ENCODE measurements at places on chromosomes 3 and 15. TPM values are rescaled to one million over a fixed set of nuclear protein-coding genes. Genes with fewer than 3 reads are reported as not detected.

Gene RGMA
- total RNA-seq, result 0.33 TPM

DNA sequence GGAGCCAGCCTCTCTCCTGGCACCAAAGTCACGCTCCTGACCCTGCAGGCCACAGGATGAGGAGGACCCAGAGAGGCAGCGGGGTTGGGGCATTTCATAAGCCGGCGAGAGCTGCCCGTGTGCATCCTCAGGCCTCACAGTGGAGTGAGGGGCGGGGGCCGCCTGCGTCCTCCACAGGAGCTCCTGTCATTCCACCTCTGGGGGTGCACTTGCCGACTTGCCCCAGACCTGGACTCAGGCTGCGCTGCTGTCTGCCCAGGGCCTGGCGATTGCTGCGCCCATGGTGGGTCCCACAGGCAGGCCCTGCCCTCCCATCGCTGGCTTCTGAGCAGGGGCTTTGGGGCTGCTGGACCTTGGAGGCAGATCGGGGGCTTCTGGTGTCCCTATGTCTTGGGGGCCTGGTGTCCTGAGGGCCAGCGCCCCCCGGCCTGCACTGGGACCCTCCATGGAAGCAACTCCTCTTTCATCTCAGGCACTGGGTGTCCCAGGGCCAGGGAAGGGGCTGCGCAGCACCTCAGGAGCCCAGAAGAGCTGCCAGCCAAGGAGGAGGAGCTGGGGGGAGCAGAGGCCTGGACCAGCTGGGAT is 184.0 kb downstream of the GOLGA6L6 start:
- peak; percentile 59 for DNase-seq

- no peak for DNase-seq
Observed at GRCh38 chr3:129795186-129796010, 98.1 kb downstream of the TMCC1 start.

- no peak for DNase-seq
Observed at GRCh38 chr3:114394551-114394950, 100.7 kb downstream of the TIGIT start.

Gene SLC22A13
- 0.50 TPM for total RNA-seq

- no peak for DNase-seq
Observed at GRCh38 chr3:80357761-80358160, 590.0 kb upstream of the ROBO1 start.

Gene CPLX3
- not detected for total RNA-seq

- DNase-seq, result no peak
Observed at GRCh38 chr3:156472150-156472549, 82.8 kb downstream of the SSR3 start.

- no peak for DNase-seq
Observed at GRCh38 chr3:13364602-13365271, 55.4 kb downstream of the NUP210 start.

DNA sequence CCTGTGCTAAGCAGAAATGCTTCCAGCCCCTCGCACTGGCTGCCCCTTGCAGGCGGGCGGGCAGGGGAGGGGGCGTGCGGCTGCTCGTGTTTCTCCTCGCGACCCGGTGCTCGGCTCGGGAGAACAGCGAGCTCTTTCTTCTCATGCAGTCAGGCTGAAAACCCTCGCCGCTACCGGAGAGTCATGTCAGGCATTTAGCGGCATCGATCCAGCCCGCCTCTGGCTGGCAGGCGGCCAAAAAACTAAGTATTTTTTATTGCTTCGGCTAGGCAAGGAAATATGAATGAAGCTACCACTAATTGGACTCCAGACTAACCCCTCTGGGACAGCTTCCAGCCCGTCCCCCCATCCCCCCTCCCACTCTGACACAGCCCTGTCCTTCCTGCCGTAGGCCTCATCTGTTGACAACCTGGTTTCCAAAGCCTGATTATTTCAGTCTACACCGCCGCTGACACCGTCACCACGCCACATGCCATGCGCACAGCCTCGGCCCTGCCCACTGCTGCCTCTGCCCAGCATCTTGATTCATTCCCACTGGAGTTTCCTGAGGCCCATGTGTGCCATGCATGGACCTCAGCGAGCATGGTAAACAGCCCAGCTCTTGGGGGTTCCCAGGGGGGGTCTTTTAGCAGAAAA is 35.3 kb downstream of the TLE3 start:
- DNase-seq, result peak; percentile 66

Gene ADCY5
- total RNA-seq, result 3.8 TPM

Gene CD276
- 20.5 TPM for total RNA-seq

Gene PLS1
- 14.2 TPM for total RNA-seq

Gene DNAH12
- total RNA-seq, result 0.20 TPM

- DNase-seq, result no peak
Observed at GRCh38 chr3:138132239-138132638, at the start of gene A4GNT. TSS of gene A4GNT (minus strand) at chr3:138132390. CDS start at chr3:138131256, 1,134 bp downstream.

- DNase-seq, result no peak
Observed at GRCh38 chr15:73540161-73540560, 93.0 kb downstream of the NPTN start.

DNA sequence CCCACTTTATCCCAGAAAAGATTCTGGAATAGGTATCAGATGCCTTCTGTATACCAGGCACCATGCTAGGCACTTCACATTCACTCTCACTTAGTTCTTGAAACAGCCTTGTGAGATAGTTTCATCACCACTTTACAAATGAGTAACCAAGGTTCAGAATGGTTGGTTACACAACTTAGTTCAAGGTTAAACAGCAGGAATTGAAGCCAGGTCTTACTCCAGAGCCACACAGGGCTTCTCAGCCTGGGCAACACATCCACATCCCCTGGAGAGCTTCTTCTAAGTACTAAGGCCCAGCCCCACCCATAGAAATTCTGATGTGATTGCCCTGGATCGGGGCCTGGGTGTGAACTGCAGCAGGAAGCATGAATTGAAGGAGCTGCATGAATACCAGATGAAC is 18.6 kb downstream of the WHAMM start:
- no peak for DNase-seq

DNA sequence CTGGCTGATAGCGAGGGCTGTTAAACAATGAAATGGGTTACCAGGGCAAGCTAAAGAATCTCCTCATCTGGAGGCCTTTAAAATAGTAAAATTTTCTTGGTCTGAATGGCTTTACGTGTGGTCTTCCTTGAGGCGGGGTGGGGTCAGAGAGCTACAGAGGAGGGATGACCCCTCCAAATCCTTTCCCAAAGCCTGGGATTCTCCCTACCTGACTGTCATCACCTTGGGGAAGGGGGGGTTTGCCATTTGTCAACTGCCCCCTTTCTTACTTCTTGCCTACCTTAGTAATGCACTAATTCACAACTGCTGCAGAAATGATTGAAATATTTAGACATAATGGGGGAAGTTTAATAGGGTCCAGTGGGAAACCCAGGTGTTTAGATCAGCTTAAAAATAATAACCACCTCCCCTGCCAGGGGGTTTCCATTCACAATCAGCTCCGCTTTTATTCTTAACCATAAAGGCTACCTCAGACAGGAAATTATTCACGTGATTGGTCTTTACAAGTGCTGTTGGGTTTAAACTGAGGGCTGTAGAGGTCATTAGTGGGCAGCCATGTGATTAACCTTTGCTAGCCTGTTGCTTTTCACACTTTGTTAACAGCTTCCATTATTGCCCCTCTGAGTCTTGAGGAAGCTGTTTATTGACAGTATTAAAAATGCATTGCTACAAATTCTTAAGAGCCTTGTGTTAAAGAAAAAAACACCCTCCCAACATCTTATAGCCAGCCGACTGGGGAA is 276.5 kb upstream of the ATP11B start:
- DNase-seq, result no peak

DNA sequence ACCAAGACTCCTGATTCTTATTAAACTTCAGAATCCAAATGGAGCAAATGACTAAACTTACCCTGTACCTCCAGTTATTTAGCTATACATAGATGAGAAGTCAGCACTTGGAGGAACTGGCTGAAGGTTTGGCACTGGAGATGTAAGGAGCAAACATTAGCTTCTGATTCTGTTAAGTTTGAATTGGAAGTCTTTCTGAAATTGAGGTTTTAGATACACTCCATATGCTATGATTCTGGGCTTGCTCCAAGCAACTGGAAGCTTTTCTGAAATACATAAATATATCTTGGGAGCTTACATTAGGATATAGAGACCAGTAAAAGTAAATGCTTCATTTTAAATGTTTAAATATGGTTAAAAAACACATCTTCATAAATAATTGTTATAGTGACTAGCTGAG is 333.7 kb downstream of the EPHA3 start:
- no peak for DNase-seq

Gene TMC3
- not detected for total RNA-seq

Gene ZPLD1
- not detected for total RNA-seq

DNA sequence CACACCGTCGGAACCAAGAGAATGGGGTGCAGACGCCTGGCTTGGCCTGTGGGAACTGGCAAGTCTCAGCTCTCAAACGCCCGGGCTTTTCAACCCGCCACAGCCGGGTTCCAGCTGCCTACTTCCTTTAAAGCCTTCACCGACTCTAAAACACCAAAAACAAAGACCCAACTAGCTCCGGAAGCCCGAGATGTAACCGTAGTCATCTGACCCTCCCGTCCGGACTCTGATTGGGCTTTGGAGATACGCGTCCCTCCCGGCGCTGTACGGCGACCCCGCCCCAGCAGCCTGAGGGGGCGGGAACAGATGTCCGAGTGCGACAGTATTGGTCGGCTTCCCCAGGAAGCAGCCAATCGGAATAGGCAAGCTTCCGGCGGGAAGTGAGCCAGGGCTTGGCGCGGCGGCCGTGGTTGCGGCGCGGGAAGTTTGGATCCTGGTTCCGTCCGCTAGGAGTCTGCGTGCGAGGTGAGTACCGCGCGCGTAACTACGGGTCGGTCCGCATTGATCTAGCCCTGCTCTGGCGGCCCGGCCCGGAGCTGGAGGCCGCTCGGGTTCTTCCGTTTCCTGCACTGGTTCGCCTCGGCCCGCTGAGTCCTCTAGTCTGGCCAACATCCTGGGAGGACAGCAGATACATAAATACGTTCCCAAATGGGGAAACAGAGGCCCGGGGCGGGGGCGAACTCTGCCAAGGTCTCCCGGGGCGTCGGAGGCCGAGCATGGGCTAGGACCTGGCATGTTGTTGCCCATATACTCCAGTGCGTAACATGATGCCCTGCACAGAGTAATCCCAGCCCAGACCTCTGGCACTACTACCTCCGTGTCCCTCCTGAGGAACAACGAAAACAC is at the start of gene BLM:
Gene BLM (plus strand): TSS at position 371 of the 846 bp plus-strand sequence. CDS start 30,047 bp downstream, outside the sequence.
- DNase-seq, result peak; percentile 97

GRCh38 chr3:146142757-146143156 is 18.2 kb downstream of the PLOD2 start:
- DNase-seq, result no peak

GRCh38 chr15:101027920-101028319 is 108.8 kb downstream of the LRRK1 start:
- DNase-seq, result peak; percentile 31

DNA sequence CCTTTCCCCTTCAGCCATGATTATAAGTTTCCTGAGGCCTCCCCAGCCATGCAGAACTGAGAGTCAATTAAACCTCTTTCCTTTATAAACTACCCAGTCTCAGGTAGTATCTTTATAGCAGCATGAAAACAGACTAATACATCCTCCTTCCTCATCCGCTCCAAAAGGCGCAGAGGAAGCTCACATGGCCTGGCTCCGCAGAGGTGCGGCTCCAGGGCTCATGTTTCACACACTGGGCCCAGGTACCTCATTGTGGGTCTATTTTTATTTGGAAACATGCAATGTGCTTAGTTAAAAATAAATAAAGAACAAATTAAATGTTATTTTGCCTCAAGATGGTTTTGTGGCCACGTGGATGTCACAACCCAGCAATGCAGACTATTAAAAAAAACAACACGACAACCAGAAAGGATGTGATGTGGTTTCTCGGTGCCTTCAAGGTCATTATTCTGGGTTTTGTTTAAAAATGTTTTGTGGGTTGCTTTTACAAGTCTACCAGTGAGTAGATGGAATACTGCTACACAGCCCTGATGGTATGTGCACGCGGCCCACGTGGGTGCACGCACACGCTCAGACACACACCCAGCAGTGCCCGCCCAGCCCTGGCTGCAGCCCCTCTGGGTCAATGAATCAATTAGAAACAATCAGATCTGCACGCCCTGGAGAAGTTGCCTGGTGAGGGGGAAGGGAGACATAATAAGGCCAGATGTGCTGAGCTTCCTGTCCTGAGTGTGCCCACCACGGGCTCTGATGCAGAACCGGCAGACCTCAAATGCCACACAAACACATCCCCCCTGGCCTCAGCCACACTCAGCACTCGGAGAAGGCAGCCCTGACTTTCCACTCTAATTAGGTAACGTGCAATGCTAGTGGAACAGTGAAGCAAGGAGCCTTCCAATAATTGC is 140.1 kb downstream of the ADAMTS17 start:
- peak; percentile 40 for DNase-seq

Gene CHDH
- total RNA-seq, result 44.7 TPM

DNA sequence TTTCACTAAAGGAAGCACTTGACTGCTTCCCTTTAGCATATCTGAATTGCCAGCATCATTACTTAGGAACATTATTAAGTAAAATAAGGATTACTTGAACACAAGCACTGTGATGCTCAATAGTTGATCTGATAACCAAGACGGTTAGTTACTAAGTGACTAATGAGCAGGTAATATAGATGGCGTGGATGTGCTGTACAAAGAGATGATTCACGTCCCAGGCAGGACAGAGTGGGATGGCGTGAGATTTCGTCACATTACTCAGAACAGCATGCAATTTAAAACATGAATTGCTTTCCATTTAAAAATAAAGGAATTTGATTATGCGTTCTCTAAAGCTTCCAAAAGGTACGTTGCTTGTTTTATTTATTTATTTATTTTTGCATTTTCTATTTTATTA is 240.0 kb upstream of the ARHGEF26 start:
- DNase-seq, result no peak

GRCh38 chr3:169998668-169999131 is 32.1 kb downstream of the SEC62 start:
- DNase-seq, result no peak

- no peak for DNase-seq
Observed at GRCh38 chr15:57160823-57161560, 215.3 kb upstream of the CGNL1 start.

GRCh38 chr3:126098391-126098858 is 14.5 kb upstream of the SLC41A3 start:
- DNase-seq, result no peak

Gene SLC28A2
- total RNA-seq, result 0.15 TPM

Gene CHRFAM7A
- 0.38 TPM for total RNA-seq

Gene COL6A5
- total RNA-seq, result not detected

DNA sequence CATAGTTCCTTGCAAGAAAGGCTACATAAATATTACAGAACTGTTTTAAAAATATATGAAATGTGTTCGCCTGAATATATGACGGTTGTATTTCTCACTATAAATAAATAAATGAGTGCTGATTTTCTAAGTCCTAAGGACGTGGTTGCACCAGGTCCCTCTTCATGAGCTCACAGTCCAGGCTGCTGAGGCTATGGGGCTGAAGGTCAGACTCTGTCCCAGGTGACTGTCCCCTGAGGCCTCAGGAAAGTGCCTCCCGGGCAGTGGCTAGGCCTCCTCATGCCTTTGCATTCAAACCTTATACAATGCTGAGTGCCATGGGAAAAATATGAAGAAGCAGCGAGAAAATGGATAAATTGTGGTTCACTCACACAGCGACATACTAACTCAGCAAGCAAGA is 43.5 kb upstream of the SSR3 start:
- no peak for DNase-seq

- DNase-seq, result no peak
Observed at GRCh38 chr3:81699536-81700320, 61.7 kb downstream of the GBE1 start.

All from left lobe of liver (tissue), 2 donors.